ENCODE measurements at places on chromosomes 2 and 18. TPM values are rescaled to one million over a fixed set of nuclear protein-coding genes. Genes with fewer than 3 reads are reported as not detected.

The CHRND gene
- not detected for total RNA-seq

The GREB1 gene
- total RNA-seq = 15.4 TPM

The SETBP1 gene
- total RNA-seq = 76.9 TPM

The C2orf66 gene
- not detected for total RNA-seq

The GLI2 gene
- 13.0 TPM for total RNA-seq

The ELOA2 gene
- total RNA-seq = not detected

The UNC80 gene
- not detected for total RNA-seq

The HNRNPA3 gene
- 152 TPM for total RNA-seq

Data from posterior vena cava (tissue), 2 donors.